ENCODE measurements at places on chromosomes 11 and 22. TPM values are rescaled to one million over a fixed set of nuclear protein-coding genes. Genes with fewer than 3 reads are reported as not detected.

The MCAM gene
- 0.28 TPM for total RNA-seq

The MMP13 gene
- total RNA-seq, result not detected

The ANKRD13D gene
- total RNA-seq, result 247 TPM

The RFPL1 gene
- not detected for total RNA-seq

The RPS19BP1 gene
- 66.9 TPM for total RNA-seq

The PIM3 gene
- 58.8 TPM for total RNA-seq

The C11orf86 gene
- total RNA-seq, result not detected

The TUBA8 gene
- total RNA-seq, result 2.7 TPM

The NRXN2 gene
- total RNA-seq, result not detected

The DGCR2 gene
- total RNA-seq, result 61.3 TPM

The ARHGAP20 gene
- total RNA-seq, result 0.17 TPM

The OTOG gene
- total RNA-seq, result not detected

The TUG1 gene
- total RNA-seq, result 132 TPM

The TRMU gene
- total RNA-seq, result 93.0 TPM

The BDNF gene
- not detected for total RNA-seq

The SMTNL1 gene
- total RNA-seq, result not detected

The CHRM1 gene
- total RNA-seq, result not detected

The MYO18B gene
- total RNA-seq, result 0.19 TPM

The RPL3 gene
- 3,635 TPM for total RNA-seq

The KRTAP5-2 gene
- not detected for total RNA-seq

The CRYBB2 gene
- total RNA-seq, result not detected

The CLDN25 gene
- total RNA-seq, result not detected

The APOA4 gene
- not detected for total RNA-seq

The ADAMTS8 gene
- total RNA-seq, result not detected

The PATE1 gene
- total RNA-seq, result not detected

The FIBIN gene
- total RNA-seq, result not detected

The OR52H1 gene
- not detected for total RNA-seq

The DDI1 gene
- total RNA-seq, result not detected

The MRGPRF gene
- total RNA-seq, result not detected

The HTR3B gene
- not detected for total RNA-seq

The OR52B6 gene
- not detected for total RNA-seq

The CDC42BPG gene
- 6.2 TPM for total RNA-seq

The DESI1 gene
- total RNA-seq, result 28.7 TPM

The GNAZ gene
- 0.76 TPM for total RNA-seq

The FGF19 gene
- not detected for total RNA-seq

The PLEKHB1 gene
- total RNA-seq, result 63.2 TPM

The GGTLC2 gene
- not detected for total RNA-seq

The SLC37A2 gene
- 3.8 TPM for total RNA-seq

The RASSF10 gene
- not detected for total RNA-seq

The CHEK2 gene
- 7.6 TPM for total RNA-seq

The OR10A2 gene
- total RNA-seq, result not detected

The SEZ6L gene
- not detected for total RNA-seq

The CASP5 gene
- total RNA-seq, result not detected

The SCGB1D2 gene
- not detected for total RNA-seq

The RAB39A gene
- 0.17 TPM for total RNA-seq

The RIMBP3C gene
- 4.9 TPM for total RNA-seq

The ANKK1 gene
- total RNA-seq, result 3.8 TPM

The MUC5B gene
- total RNA-seq, result not detected

The ISX gene
- not detected for total RNA-seq

The PPME1 gene
- total RNA-seq, result 21.9 TPM

The GSTT2B gene
- not detected for total RNA-seq
